ENCODE measurements at places on chromosomes 7 and 10. TPM values are rescaled to one million over a fixed set of nuclear protein-coding genes. Genes with fewer than 3 reads are reported as not detected.

The PPP1R17 gene
- total RNA-seq: not detected

The LFNG gene
- total RNA-seq: 25.2 TPM

- no peak overlapping the region for H3K27ac ChIP-seq
- peak; percentile 64 for DNase-seq
- no peak overlapping the region for H3K4me3 ChIP-seq
- no peaks in the 10 kb centered on the region for H3K36me3 ChIP-seq
- no peaks in the 10 kb centered on the region for H3K4me1 ChIP-seq
Measured at GRCh38 chr10:23702977-23703414, 264.1 kb downstream of the OTUD1 start.

DNA sequence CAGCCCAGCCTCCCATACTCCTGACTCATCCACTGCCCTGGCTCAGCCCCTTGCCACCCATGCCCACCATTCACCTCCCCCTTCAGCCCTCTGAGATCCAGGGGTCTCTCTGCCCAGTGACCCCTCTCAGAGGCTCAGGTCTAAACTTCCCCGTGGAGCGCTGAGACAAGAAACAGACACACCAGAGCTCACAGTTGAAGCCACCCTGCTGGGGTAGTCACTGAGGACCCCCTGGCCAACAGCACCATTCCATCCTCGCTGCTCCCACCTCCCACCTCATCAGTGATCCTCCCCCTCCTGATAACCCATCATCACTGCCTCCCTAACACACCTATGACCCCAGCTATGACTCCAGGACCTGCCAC is 100.7 kb downstream of the GRID1 start:
- no peaks in the 10 kb centered on the region for H3K36me3 ChIP-seq
- H3K27me3 ChIP-seq: no peaks in the 10 kb centered on the region
- H3K4me3 ChIP-seq: no peak overlapping the region
- H3K4me1 ChIP-seq: no peaks in the 10 kb centered on the region
- H3K27ac ChIP-seq: no peak overlapping the region
- DNase-seq: no peak

The INA gene
- not detected for total RNA-seq
